NCI-H460 (cell line): ENCODE measurements at places on chromosomes 6 and 20.

DNA sequence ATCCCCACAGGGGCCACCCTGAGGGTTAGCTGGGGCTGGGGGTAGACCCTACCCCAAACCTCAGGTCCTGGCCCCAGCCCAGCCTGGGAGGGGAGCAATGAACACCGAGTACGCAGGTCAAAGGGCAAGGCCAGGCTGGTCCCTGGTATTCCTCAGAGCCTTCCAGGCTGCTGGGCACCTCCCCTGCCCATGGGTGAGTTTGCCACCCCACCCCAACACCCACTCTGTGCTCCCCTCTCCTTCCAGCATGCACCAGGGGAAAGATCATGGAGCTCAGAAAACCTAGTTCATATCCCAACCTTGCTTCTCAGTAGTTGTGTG, 103.9 kb upstream of the FOXP4 start:
- no peak for DNase-seq

- no peak for DNase-seq
Measured at GRCh38 chr6:130935978-130936377, 108.8 kb downstream of the SMLR1 start.

- DNase-seq = peak; percentile 38
Measured at GRCh38 chr20:22686097-22686496, 101.7 kb upstream of the FOXA2 start.

DNA sequence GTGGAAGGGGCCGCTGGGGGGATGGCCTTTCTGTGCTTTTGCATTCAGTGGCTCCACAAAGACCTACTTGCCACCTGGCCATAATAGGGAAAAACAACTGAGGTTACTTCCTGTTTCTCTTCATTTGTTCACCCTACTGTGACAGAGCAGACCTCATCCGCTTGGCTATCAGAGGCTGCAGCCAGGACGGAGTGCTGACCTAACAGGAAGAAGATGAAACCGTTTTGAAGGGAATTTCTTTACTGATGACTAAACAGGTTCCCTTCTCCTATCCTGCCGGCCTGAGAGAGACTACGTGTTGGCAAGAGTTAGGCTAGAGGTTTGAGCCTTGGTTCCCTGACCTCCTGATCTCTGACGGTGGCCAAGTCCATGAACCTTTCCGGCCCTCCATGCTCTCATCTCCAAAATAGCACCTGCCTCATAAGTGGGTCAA, 21.3 kb downstream of the PRR18 start:
- no peak for DNase-seq

DNA sequence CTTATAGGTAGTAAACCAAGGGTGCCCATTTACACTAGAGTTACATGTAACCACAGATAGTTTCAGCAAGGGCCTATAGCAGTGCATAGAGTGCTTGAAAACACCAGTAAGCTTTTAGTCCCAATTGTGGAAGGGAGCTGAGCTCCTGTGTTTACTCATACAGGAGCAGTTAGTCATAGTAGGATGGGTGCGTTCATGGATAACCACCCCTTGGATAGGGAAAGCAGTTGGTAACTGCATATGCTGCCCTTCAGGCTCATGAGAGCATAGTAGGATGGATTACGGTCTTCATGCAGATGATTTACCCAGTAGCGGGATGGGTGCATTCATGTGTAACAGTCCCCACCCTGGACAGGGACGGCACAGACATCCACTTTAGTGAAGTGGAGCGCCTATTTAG, 45.1 kb downstream of the OR2B6 start:
- no peak for DNase-seq
